NCI-H2227 treated with DMSO at 0.1 percent for 48 hours (cell line): ENCODE measurements at places on chromosomes 16 and 17.

DNA sequence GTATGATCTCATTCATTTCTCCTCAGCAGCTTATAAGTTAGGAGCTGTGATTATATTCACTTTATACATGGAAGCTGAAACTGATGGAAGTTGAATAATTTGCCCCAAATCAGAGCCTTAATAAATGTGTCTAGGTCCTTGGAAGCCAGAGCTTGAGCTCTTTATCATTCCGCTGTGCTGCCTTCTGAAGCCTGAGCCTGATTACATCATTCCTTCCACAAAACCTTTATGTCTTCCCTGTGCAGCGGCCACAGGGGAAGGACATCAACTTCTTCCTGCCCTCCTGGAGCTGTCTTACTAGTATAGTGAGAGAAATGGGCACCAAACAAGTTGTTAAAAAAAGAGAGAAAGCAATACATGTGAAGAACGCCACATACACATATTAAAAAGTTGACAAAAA is 6.8 kb downstream of the TNRC6C start:
- DNase-seq = no peak

- DNase-seq = no peak
Measured at GRCh38 chr17:19388791-19389785, 2.1 kb upstream of the MFAP4 start.

DNA sequence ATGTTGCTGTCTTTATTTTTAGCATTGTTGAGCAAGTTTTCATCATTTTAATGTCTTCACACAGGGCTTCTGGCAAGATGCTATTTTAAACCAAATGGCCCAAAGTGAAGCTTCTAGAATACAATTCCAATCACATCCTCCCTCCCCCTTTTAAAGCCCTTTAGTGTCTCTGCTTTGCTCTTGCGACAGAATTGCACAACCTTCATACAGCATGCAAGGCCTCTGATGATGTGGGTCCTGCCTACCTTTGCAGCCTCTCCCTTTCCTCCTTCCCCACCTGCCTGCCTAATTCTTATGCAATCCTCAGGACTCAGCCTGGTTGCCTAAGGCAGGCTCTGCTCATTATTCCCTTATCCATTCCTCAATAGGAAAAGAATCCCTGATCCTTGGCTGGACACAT is 381.7 kb downstream of the SLC39A11 start:
- no peak for DNase-seq

GRCh38 chr16:69106491-69107315 is 1.2 kb downstream of the HAS3 start:
- DNase-seq = no peak

GRCh38 chr17:607361-608147 is 107.1 kb downstream of the VPS53 start:
- no peak for DNase-seq

GRCh38 chr16:50819706-50820105 is 77.8 kb downstream of the CYLD start:
- DNase-seq = no peak

DNA sequence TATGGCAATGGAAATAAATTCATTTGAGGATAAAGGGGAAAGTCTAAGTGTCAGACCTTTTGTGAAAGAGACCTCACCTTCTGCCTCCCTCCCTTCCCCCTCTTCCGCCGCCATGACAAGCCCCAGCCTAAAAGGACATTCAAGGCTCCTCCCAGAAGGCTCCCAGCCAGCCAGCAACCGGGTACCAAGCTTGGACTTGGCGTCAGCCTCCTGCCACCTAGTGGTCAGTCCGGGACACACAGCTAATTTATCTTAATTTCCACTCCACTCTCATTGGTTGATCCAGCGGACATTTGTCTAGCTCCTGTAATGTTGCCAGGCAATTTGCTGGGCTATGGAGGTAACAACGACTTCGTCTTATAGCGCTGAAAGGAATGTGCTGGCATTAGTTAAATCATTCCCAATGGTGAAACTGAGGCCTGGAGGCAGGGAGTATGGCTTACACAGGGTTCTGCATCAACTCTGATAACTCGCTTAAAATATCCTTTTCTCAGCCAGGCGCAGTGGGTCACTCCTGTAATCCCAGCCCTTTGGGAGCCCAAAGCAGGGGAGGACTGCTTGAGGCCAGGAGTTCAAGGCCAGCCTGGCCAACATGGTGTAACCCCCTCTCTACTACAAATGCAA is 19.3 kb upstream of the CLEC3A start:
- peak; percentile 88 for DNase-seq

DNA sequence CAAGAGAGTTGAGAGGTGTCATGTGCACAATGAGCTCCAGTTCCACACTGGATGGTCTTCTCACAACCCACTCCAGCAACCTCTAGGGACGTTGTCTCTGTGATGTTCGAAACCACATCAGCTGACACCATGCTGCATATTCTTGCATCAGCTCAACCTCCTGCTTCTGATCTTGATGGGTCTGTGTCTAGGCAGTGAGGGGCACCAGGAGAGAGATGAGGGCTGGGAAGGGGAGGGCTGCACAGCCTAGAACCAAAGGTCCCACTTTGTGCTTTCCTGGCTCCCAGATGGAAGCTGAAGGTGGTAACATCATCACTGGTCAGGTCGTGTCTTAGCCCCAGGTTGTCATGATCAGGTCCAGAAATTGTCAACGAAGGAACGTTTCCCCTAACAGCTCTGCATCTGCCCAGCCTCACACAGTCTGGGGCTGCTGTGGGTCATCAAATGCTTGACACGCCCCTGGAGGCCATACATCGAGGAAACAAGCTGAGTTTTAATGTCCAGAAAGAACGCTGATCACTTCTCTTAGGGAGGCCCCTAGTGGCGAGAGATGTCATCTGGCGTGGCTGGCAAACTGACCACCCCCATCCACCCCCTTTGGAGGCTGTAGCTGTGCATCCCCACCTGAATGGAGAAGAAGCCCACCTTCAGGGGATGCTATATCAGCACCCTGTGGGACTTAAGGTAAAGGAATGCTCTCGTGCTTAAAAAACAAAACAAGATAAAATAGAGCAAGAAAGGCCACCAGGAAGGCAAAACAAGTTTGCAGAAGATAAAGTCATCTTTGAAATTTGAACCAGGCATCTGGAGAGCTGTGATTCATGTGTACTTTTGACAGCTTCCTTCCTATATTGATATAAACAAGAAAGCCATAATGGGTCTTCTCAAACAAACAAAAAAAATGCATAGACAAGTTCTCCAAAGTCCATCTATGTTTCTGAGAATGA is 58.3 kb downstream of the WIPI1 start:
- peak; percentile 14 for DNase-seq

DNA sequence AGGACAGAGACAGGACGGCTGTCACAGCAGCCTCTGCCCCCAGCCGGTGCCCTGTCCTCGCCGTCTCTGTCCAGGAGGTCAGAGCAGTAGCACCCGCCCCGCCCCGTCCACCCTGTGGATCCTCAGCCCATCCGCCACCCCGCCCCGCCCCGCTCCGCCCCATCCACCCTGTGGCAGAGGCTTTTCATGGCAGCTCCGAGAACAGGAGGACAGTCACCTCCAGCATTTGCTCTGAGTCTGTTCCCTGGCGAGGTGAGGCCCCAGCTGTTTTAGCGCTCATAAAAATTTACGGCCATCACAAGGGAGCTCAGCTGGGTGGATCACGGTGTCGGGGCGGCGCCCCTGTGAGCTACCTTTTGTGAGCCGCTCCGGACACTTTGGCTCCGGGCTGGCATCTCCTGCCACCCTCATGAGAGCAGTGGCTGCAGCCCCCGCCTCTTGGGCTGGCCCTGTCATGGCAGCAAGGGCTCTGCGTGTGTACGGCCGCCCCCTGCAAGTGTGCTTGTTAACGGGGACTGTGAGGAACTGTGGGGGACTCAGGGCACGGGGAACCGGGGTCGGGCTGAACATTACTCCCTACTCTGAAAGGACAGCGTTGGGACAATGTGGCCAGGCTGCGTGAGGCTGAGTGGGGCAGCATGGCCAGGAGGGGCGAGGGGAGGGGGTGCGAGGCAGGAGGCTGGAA is 32.3 kb upstream of the GNG13 start:
- no peak for DNase-seq

DNA sequence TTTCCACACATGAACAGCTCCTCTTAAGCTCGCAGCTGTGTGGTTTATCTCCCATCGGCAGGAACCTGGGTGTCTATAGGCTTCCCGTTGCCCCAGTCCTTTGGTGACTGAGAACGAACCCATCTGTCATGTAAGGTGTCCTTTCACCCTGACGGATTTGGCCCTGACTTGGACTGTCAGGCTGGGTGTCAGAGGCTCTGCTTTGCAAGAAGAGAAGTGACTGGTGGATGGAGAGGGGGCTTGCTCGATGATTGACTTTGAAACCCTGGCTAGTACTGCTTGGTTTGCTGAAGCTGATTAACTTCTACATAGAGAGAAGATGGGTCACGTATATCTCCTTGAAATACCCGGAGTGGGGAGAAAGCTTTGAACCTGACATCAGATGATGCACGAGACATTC is 42.9 kb downstream of the COX4I1 start:
- DNase-seq = no peak

DNA sequence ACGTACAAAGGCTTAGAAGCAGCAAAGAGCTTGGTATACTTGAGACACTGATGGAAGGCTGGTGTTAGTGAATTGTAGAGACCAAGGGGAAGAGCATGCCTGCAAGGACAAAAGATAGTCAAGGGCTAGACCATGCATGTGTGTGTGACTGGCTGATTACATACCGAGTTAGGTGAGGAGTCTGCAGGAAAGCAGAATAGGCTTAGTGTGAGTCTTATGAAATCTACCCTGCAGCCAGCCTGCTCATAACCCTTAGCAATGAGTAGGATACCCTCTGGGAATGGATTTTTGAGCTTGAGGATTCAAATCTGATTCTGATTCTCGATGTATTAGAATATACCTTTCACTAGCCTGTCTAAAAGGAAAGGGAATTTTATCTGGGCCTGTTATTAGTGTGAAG is 77.0 kb downstream of the TANGO6 start:
- no peak for DNase-seq

- DNase-seq = peak; percentile 45
Measured at GRCh38 chr17:81419319-81419885, 24.1 kb downstream of the BAHCC1 start.

GRCh38 chr17:80102664-80103448 is 1.5 kb downstream of the GAA start:
- DNase-seq = no peak

GRCh38 chr16:27779641-27780164 is 229.8 kb downstream of the KATNIP start:
- peak; percentile 42 for DNase-seq

GRCh38 chr17:74345433-74346241 is 16.0 kb downstream of the BTBD17 start:
- DNase-seq = no peak

GRCh38 chr16:684961-685696 is 995 bp upstream of the JMJD8 start:
- DNase-seq = no peak

GRCh38 chr17:63842173-63842539 is 329 bp downstream of the SMARCD2 start:
- no peak for DNase-seq

- peak; percentile 31 for DNase-seq
Measured at GRCh38 chr17:7217113-7217987, 2.3 kb downstream of the DLG4 start.

DNA sequence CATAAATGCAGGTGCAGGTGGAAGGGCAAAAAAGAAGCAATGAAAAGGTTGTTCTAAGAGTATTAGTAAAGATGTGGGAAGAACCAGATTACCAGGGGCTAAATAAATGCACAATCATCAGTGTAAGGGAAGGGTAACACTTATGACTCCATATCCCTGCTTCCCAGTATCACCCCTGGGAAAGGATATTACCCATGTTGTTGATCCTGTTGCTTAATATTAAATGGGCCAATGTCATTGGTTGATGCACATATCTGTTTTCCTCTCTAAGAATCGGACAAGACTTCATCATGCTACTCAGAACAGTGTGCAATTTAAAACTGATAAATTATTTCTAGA is 34.7 kb upstream of the ABCA6 start:
- no peak for DNase-seq

- DNase-seq = no peak
Measured at GRCh38 chr17:38981636-38982035, 14.4 kb upstream of the FBXO47 start.

DNA sequence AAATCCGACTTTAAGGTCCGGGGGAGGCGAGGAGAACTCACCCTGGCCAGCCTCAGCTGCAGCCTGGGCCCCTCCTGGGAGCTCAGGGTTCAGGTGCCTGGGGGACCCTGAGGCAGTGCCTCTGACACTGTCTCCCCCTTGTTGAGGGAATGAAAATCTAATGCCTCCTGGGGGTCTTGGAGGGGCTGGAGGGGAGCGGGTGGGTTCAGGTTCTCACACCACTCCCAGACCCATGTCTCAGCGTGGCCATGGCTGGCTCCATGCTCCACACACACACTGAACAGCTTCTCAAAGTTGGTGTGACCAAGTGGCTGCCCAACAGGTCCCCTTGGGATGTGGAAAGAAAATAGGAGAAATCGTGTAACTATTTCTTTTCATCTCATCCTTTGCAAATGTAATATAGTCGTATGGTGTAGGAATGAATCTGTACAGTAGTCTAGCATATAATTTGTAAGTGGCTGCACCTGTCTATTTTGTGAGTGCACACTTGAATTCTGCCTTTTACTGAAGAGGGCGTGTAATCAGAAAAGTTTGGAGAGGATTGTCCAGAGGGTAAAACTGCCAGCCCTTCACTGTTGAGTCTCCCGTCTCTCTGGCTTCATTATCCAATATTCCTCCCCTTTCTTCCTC is 788 bp upstream of the PRCD start:
- DNase-seq = no peak

DNA sequence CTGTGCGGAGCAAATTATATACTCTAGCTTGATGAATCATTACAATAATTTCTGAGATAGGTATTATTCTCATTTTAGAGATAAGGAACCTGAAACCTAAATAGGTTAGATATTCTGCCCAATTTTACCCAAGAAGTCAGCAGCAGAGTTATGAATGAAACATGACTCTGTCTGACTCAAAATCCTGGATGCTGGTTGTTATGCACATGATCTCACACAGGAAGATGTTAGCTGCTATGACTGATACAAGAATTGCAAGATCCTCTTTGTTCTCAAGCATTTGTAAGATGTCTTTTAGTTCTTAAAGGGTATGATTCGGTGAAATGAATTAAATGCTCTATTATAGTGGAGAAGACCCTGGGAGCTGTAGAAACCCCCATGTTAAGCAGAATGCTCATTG is 447.8 kb downstream of the KIF2B start:
- DNase-seq = no peak

DNA sequence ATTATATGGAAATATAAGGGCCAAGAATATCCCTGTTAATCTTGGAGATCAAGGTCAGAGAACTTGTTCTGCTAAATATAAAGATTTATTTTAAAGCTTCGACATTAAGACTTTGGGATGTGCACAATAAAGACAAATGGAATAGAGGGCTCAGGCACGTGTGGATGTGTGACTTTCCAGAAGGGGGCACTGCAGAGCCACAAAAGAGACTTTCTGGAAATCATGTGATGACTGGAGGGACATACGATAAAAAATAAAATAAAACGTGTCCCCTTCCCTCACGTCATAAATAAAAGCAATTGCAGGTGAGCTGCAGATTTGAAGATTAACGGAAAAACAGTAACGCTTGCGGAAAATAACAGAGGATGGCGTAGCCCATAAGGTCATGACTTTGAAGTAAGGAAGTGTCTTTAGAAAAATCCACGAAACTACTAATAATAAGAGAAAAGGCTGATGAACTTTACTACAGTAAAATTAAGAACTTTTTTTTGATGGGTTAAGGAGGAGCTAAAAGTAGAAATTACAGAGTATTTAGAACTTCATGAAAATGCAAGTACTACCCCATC is 9.4 kb upstream of the ENGASE start:
- no peak for DNase-seq

GRCh38 chr16:72311426-72311825 is 139.5 kb upstream of the PMFBP1 start:
- no peak for DNase-seq

GRCh38 chr17:72970246-72970645 is 122.2 kb downstream of the SLC39A11 start:
- DNase-seq = no peak

GRCh38 chr16:16095646-16096045 is 127.6 kb downstream of the ABCC6 start:
- DNase-seq = no peak
